Memory B cell (primary cell): ENCODE measurements at places on chromosomes 6 and 20.

DNA sequence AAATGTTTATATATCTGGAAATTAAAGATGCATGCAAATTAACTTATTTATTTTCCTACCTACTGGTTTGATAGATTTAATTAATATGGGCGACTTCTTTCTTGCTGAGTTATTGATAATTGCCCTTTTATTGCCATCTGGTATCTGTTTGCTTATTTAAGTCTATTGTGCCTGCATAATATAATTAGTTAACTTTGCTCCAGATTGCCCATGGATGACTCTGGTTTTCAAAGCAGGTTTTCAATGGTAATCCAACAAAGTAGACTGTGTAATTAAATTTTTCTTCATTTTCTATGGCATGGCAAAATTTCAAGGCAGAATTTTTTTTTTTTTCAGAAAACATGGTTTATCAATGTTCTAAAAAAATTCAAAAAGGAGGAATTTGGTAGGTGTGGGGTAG, 1092.0 kb downstream of the GRIK2 start:
- no peaks in the 10 kb centered on the region for H3K4me1 ChIP-seq
- no peak for DNase-seq
- H3K36me3 ChIP-seq: no peaks in the 10 kb centered on the region
- no peak overlapping the region for H3K4me3 ChIP-seq

- no peaks in the 10 kb centered on the region for H3K4me1 ChIP-seq
- H3K27ac ChIP-seq: no peak overlapping the region
- no peaks in the 10 kb centered on the region for H3K36me3 ChIP-seq
- H3K4me3 ChIP-seq: no peak overlapping the region
- H3K27me3 ChIP-seq: no peaks in the 10 kb centered on the region
- no peak for DNase-seq
These were observed 383.8 kb upstream of the JAG1 start for GRCh38 chr20:11057624-11058023.

DNA sequence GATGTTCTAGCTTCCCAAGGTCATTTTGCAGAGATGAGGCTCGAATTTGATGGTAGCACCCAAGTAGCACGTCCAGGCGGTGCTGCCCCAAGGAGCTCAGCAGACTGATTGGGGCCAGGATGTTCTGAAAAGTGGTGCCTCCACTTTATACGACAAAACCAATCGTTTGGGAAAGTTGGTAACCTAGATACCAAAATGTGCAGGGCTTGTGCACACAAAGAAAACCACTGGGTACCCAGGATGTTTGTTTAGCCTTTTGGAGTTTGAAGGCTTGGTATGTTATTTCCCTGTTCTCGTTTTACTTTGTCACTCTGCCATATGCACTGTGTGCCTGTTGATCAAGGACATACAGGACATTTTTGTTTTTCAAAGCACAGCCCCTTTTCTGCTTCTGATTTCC, 40.7 kb upstream of the PBOV1 start:
- H3K36me3 ChIP-seq: no peaks in the 10 kb centered on the region
- no peaks in the 10 kb centered on the region for H3K4me1 ChIP-seq
- H3K27ac ChIP-seq: no peak overlapping the region
- no peak for DNase-seq

DNA sequence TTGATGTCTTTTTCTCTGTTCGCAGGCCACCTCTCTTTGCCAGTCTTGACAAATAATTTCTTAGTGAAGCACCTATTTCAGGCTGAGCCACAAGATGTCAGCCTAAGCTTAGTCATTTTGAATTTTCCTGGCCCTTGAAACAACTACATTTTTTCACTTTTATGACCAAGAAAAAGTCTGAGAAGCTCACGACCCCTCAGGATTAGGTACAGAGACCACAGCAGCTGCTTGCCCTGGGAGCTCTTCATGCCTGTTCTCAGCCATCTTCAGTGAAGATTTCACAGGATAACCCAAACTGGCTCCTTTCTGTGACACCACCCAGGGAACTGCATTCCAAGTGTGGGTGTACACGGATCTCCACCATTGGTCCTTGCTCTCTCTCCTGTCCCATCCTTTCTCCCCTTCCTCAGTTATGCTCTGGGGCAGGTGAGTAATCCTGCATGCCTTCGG, 38.4 kb upstream of the SPTLC3 start:
- H3K27ac ChIP-seq: no peak overlapping the region
- no peak overlapping the region for H3K4me3 ChIP-seq
- H3K4me1 ChIP-seq: no peaks in the 10 kb centered on the region
- H3K36me3 ChIP-seq: no peaks in the 10 kb centered on the region

DNA sequence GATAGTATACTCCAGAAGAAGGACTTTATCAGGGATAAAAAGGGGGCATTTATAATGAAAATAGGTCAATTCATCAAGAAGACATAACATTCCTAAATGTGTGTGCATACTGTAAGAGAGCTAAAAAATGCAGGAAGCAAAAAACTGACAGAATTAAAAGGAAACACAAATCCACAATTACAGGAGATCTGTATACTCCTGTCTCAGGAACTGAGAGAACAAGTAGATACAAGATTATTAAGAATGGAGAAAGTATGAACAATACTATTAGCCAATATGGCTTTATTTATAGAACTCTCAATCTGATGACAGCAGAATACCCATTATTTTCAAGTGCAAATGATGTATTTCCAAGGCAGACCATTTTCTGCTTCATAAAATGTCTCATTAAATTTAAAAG, 167.7 kb upstream of the BMP5 start:
- H3K27me3 ChIP-seq: no peaks in the 10 kb centered on the region
- no peak for DNase-seq
- H3K4me1 ChIP-seq: no peaks in the 10 kb centered on the region

GRCh38 chr6:43886717-43887339, 116.8 kb downstream of the VEGFA start:
- DNase-seq: no peak
- H3K4me1 ChIP-seq: peaks cover 4% of the 10 kb centered on the region
- H3K27me3 ChIP-seq: peaks cover 11% of the 10 kb centered on the region
- no peak overlapping the region for H3K4me3 ChIP-seq

GRCh38 chr6:2396846-2397630, 151.6 kb upstream of the GMDS start:
- no peak overlapping the region for H3K27ac ChIP-seq
- no peaks in the 10 kb centered on the region for H3K27me3 ChIP-seq
- H3K4me1 ChIP-seq: no peaks in the 10 kb centered on the region
- H3K4me3 ChIP-seq: no peak overlapping the region

DNA sequence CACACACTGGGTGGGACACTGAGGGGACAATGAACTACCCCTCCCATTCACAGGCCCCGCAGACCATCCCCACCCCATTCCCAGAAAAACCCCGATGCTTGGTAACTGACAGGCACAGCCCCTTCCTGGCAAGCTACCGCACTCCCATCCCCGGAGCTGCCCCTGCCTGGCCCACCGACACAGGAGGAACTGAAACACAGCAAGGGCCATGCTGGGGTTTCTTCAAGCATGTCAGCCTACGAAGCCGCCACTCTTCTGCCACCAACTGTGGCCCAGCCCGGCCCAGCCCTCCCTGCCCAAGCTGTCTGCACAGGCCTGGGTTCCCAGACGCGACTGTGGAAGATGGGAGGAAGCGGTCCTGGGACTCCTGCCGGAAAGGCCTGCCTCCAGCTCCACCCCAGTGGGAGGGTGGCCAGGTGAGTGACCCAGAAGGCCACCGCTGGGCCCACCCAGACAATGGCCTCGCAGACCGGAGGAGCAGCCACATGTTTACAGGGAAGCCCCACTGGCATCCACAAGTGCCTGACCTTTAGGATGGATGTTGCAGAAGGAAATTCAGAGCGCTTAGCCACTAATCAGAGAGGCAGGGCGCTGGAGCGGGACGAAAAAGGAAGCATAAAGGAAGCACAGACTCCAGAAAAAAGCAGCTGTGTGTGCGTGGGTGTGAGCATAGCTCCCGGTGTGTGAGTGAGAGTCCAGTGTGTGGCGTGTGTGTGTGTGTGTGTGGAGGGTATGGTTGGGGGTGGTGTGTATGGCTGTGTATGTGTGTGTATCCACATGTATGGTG, 91.6 kb downstream of the PRND start:
- no peaks in the 10 kb centered on the region for H3K27me3 ChIP-seq
- peak overlapping the region; percentile 100 for H3K27ac ChIP-seq
- peaks cover 68% of the 10 kb centered on the region for H3K4me1 ChIP-seq
- peaks cover 9% of the 10 kb centered on the region for H3K36me3 ChIP-seq

DNA sequence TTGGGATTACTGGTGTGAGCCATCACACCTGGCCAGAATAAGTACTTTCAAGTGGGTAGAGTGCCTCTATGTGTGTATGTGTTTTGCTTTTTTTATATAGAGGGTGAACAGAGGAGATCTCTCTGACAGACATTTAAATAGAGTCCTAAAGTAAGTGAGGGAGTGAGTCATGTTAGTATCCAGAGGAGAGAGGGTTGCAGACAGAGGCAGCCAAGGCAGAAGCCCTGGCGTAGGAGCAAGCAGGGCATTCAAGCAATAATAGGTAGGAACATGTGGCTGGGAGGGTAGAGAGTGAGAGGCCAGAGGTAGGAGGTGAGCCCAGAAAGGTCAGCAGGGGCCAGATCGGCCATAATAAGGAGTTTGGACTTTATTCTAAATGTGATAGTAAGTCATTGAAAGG, 48.9 kb downstream of the PHF20 start:
- H3K4me3 ChIP-seq: no peak overlapping the region
- peaks cover 28% of the 10 kb centered on the region for H3K36me3 ChIP-seq
- no peak for DNase-seq
